ENCODE measurements at places on chromosomes 1 and 21.

GRCh38 chr1:211619033-211619996 lies 40.4 kb upstream of the SLC30A1 start:
- DNase-seq, result no peak

DNA sequence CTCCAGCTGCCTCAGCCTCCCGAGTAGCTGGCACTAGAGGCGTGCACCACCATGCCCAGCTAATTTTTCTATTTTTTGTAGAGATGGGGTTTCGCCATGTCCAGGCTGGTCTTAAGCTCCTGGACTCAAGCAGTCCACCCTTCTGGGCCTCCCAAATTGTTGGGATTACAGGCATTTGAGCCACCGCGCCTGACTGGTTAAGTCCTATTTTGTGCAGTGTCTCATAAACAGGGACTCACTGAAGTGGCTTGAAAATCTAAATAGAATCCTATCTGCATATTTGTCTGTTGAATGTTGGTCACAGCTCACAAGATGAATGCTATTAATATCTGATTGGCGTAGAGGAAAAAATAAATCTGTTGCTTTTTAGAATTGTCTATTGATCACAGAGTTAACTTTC lies 5.9 kb upstream of the CHAF1B start:
- no peak for DNase-seq

DNA sequence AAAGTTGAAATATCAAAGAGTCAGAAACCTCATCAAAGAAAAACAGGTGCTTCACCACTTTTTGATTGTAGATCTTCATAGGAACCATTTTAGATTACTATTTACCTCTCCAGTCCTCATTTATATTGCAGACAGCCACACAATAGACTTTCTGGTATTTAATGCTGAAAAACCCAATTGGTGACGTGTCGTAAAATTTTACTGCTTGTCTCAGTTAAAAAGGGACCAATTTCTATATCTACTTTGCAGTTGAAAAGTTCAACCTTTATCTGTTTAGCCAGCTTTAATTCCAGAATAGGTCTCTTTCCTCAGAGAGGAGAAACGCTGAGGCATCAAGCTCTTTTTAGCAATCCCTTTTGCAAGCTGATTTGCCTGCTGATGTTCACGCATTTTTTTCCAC lies 1722.4 kb downstream of the PLA2G4A start:
- no peak for DNase-seq

- DNase-seq, result no peak
Measured at GRCh38 chr21:39083377-39084008, 99.8 kb downstream of the PSMG1 start.

DNA sequence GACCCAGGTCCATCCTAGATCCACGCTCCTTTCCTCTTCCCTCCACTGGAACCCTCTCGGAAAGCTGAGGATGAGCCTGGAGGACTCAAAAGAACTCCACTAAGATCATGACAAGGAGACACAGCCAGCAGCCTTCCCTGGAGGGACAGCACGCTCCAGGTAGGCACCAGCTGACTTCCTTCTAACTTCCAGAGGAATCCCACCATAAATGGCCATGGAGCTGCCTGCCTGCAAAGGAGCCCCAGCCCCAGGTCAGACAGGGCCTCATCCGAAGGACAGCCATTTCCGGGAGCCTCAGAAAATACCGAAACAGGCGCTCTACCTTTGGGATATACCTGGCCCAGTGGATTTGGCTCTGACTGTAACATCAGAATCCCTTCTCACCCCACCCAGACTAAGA lies 4.1 kb downstream of the SH3BP5L start:
- DNase-seq, result no peak

GRCh38 chr1:81023187-81023724 lies 777.5 kb upstream of the ADGRL2 start:
- DNase-seq, result no peak

DNA sequence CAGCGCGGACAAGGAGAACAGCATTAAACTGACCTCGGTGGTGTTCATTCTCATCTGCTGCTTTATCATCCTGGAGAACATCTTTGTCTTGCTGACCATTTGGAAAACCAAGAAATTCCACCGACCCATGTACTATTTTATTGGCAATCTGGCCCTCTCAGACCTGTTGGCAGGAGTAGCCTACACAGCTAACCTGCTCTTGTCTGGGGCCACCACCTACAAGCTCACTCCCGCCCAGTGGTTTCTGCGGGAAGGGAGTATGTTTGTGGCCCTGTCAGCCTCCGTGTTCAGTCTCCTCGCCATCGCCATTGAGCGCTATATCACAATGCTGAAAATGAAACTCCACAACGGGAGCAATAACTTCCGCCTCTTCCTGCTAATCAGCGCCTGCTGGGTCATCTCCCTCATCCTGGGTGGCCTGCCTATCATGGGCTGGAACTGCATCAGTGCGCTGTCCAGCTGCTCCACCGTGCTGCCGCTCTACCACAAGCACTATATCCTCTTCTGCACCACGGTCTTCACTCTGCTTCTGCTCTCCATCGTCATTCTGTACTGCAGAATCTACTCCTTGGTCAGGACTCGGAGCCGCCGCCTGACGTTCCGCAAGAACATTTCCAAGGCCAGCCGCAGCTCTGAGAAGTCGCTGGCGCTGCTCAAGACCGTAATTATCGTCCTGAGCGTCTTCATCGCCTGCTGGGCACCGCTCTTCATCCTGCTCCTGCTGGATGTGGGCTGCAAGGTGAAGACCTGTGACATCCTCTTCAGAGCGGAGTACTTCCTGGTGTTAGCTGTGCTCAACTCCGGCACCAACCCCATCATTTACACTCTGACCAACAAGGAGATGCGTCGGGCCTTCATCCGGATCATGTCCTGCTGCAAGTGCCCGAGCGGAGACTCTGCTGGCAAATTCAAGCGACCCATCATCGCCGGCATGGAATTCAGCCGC lies 2.5 kb downstream of the S1PR1 start:
- DNase-seq, result no peak

GRCh38 chr1:33147997-33148314 lies 33.9 kb downstream of the TRIM62 start:
- DNase-seq, result no peak
